ENCODE measurements at places on chromosomes 1 and 21. TPM values are rescaled to one million over a fixed set of nuclear protein-coding genes. Genes with fewer than 3 reads are reported as not detected.

ZFP69B gene
- 0.55 TPM for total RNA-seq

- H3K4me3 ChIP-seq = peak overlapping the region; percentile 96
- no peaks in the 10 kb centered on the region for H3K36me3 ChIP-seq
- DNase-seq = no peak
- H3K27me3 ChIP-seq = no peaks in the 10 kb centered on the region
These were observed 825 bp downstream of the DCAF8 start for GRCh38 chr1:160261556-160261892.

DNA sequence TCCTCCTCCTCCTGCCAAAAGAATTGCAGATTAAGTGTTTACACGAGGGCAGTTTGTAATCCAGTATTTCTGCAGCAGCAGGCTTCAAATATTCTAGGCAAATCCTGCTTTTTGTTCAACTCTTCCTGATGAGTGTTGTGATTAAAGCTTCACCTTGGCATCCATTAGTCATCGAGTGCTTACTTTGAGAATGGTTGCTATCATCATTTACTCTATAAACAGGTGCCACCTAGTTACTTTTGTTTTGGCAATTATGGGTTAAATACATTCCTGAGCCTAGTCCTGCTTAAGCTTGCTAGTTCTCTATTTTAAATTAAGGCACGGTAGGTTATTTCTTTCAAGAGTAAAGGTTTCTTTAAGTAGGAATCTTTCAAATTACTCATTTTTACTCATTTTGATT is 20.3 kb downstream of the PDC start:
- no peak for DNase-seq
- H3K4me1 ChIP-seq = no peaks in the 10 kb centered on the region
- no peaks in the 10 kb centered on the region for H3K36me3 ChIP-seq
- no peak overlapping the region for H3K4me3 ChIP-seq

GRCh38 chr1:67134695-67135094 is at the start of gene C1orf141:
Gene C1orf141, minus strand, starts transcription at chr1:67134970. Its CDS starts 7,730 bp downstream, at chr1:67127240.
- H3K4me1 ChIP-seq = peaks cover 11% of the 10 kb centered on the region
- no peak within 1 kb of the TSS for H3K27ac ChIP-seq
- no peaks in the 10 kb centered on the region for H3K36me3 ChIP-seq
- H3K27me3 ChIP-seq = no peaks in the 10 kb centered on the region
- no peak within 1 kb of the TSS for H3K4me3 ChIP-seq

Data from sigmoid colon (tissue), 7 donors.